ENCODE measurements at places on chromosomes 5 and 9. TPM values are rescaled to one million over a fixed set of nuclear protein-coding genes. Genes with fewer than 3 reads are reported as not detected.

The RLN1 gene
- 0.51 TPM for polyA plus RNA-seq

The NKD2 gene
- polyA plus RNA-seq = 4.0 TPM

The ADGRD2 gene
- not detected for polyA plus RNA-seq

The RNF20 gene
- 8.4 TPM for polyA plus RNA-seq

The SLC45A2 gene
- 0.03 TPM for polyA plus RNA-seq

The SLC6A19 gene
- 6.6 TPM for polyA plus RNA-seq

The PTGER4 gene
- polyA plus RNA-seq = 9.0 TPM

The GPRIN1 gene
- 1.4 TPM for polyA plus RNA-seq

The MCTP1 gene
- polyA plus RNA-seq = 3.2 TPM

The MSMP gene
- polyA plus RNA-seq = not detected

The POLR3G gene
- polyA plus RNA-seq = 1.8 TPM

All from sigmoid colon (tissue), 7 donors.